ENCODE measurements at places on chromosomes 3 and 15.

DNA sequence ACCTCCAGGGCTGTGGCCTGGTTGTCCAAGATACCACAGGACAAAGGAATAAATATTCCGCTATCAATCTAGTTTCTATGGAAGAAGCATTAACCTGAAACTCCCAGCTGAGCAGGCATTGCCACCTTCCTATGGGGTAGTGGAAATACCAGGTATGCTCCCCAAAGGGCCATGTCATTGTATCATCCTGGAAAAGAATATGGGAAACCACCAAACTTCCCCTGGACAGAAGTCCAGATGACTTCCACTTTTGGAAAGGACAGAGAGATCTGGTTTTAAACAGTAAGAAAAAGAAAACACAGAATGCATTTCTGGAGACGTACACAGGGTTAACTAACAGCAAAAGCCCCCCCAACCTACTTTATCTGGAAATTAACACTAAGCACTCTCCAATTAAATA, 100.2 kb downstream of the RFTN1 start:
- no peak for DNase-seq

DNA sequence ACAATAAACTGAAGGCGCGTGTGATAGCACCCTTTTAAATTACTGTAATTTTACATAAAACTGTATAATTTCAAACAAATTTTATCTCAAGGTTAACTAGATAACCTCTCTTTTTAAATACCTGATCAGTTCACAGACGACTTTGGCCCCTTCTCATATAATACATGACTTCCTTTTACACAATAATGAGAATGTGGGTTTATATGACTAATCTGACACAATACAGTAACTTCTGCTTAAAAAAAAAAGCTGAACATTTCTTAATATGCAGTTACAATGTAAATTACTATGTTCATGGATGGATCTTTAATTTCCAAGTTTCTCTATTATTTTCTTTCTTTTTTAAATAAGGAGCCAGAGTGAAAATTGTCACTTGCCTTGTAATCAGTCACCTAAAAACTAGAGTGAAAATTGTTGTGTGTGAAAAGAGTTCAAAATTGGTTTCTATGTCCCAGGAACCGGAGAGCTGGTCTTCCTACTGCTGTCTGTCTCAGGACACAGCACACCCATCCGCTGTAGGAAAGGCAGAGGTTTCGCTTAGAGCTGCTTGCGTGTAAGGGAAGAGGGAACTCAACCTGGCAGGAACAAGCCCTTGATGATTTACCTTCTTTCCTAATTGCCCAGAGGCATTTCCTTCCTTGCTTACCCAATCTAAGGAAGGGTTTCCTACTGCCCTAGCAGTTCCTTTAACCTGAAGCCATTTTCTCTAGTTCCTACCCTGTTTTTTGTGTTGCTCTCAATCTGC, 33.3 kb downstream of the PLD1 start:
- no peak for DNase-seq

DNA sequence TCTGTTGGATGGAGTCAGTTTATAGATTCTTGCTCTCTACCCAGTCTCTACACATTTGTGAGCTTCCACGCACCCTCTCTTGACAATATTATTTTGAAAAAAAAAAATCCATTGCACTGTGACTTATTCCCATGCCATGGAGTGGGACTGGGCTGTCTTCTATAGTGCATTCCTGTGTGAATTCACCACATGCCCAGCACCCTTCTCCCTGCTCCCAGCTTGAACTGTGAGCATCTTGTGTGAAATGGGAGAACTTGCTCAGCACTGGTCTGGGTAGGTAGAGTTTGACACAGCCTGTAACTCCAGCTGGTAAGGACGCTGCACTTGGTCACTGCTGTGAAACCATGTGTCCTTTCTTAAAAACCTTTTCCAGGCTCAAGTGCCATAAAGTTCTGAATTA, 91.9 kb downstream of the ARNT2 start:
- no peak for DNase-seq

DNA sequence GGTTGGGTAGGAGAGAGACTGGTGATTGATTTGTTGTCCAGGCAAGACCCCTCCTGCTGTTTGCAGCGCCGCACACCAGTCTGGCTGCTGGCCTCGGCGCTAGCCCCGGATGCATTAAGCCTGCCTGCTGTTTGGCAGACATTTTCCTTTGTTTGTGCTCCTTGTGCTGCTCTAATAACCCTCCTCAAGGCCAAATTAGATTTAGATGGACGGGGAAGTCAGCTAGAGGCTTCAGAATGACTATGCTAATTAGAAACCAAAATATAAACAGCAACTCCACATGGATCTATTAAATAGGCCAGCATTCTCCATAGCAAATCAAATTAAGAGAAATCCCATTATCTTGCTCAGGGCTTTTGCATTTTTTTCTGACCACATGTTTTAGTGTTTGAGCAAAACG, 445.2 kb downstream of the SQOR start:
- DNase-seq, result no peak

GRCh38 chr3:101120039-101120438, 126.8 kb upstream of the ABI3BP start:
- DNase-seq, result no peak

GRCh38 chr3:140088513-140088912, 153.5 kb downstream of the CLSTN2 start:
- DNase-seq, result no peak

GRCh38 chr3:16370872-16371740, 106.1 kb downstream of the OXNAD1 start:
- DNase-seq, result no peak
